ENCODE measurements at places on chromosomes 2 and 18. TPM values are rescaled to one million over a fixed set of nuclear protein-coding genes. Genes with fewer than 3 reads are reported as not detected.
A peak's percentile ranks its signal among the peaks of the same experiment; 100 is the strongest.

DNA sequence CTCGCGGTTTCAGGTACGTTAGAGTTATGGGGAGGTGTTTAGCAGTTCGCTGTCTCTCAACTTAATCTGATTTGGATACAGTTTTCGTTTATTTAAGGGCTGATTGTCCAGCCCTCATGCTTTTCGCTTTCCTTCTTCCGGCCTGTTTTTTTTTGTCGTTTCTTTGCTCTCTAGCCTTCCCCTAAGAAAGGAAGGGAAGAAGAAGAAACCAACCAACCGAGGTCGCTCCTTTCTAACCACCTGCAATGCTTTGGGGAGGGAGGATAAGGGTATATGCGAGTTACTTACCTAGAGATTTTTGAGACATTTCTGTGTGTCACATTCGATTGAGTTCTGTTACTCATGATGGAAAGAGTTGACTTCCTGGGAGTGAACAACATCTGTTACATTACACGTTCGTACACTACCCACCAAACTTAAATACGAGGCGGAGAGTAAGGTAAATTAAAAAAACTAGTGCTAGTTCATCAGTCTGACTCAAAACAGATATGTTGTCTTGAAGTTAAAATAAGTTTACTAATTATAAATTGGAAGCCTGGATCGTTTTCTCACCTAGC, 918 bp downstream of the EIF5B start:
- H3K27ac ChIP-seq = peak overlapping the region; percentile 46
- H3K27me3 ChIP-seq = no peaks in the 10 kb centered on the region
- DNase-seq = no peak
- H3K36me3 ChIP-seq = no peaks in the 10 kb centered on the region
- H3K4me3 ChIP-seq = peak overlapping the region; percentile 94

RNF152 gene
- polyA plus RNA-seq = 0.03 TPM

- no peak overlapping the region for H3K4me3 ChIP-seq
- no peaks in the 10 kb centered on the region for H3K27me3 ChIP-seq
- H3K27ac ChIP-seq = no peak overlapping the region
- H3K4me1 ChIP-seq = no peaks in the 10 kb centered on the region
- H3K36me3 ChIP-seq = no peaks in the 10 kb centered on the region
These were observed 189.7 kb upstream of the CDH2 start for GRCh38 chr18:28366676-28367075.

TSHZ1 gene
- polyA plus RNA-seq = 0.76 TPM

FRZB gene
- polyA plus RNA-seq = not detected

DNA sequence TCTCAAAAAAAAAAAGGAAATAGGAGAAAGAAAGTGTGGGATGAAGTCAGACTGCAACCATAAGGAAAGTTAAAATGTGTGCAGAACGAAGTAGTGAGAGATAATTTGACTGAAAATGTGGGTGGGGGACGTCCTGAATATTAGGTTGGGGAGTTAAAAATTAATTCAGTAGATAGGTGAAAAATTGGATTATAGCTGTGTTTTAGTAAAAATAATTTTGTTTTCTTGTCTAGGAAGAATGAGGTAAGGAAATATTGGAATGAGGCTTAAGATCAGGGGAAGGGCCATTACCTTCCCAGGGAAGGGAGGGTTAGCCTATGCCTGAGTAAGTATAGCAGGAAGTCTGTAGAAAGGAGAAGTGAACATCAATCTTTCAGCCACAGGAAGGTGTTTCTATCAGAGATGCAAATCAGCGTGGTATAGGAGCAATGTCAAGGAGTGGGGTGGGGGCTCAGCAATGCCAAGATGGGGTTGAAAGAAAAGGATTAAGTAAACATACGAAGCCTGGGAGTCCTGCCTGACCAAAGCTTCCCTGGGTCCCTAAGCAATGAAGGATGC, 250.9 kb downstream of the PIEZO2 start:
- no peaks in the 10 kb centered on the region for H3K36me3 ChIP-seq
- no peaks in the 10 kb centered on the region for H3K4me1 ChIP-seq
- no peak overlapping the region for H3K27ac ChIP-seq
- no peaks in the 10 kb centered on the region for H3K27me3 ChIP-seq
- DNase-seq = no peak
- no peak overlapping the region for H3K4me3 ChIP-seq

DNA sequence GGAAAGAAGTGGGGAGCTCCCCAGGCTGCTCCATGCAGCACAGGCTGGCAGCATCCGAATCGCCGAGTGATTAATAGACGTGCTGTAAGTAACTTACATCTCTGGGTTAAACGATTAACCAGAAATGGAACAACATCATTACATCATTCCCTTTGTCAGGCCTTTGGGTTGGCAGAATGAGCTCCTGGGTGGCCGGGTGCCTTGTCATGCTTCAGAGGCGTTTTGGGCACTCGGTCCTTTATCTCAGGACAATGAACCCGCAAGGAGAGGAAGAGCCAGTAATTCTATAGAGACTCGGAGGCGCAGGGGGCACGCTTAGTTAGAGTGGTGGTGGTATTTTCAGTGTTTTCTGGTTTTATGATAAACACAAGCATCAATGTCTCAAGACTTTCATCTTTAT, 146.9 kb upstream of the TPO start:
- H3K27ac ChIP-seq = no peak overlapping the region
- H3K4me3 ChIP-seq = no peak overlapping the region

LRRTM4 gene
- not detected for polyA plus RNA-seq

CNGA3 gene
- polyA plus RNA-seq = not detected

KCNIP3 gene
- not detected for polyA plus RNA-seq

DNA sequence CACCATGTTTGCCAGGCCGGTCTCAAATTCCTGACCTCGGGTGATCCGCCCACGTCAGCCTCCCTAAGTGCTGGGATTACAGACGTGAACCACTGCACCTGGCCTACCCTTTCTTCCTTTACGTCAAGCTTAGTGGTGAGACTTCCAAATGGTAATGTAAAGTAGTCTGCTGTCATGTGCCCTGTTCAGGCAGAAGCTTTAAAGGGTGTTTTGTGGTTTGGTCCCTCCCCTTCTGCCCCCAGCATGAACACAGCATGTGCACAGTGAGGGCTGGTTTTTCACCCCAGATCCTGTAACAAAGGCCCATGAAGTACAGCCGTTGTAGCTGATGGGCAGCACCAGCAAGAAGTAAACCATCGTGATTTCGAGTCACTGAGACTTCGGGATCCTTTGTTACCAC, 2.7 kb upstream of the DTYMK start:
- peaks cover 45% of the 10 kb centered on the region for H3K36me3 ChIP-seq
- no peak overlapping the region for H3K4me3 ChIP-seq
- no peaks in the 10 kb centered on the region for H3K27me3 ChIP-seq
- H3K27ac ChIP-seq = no peak overlapping the region
- no peak for DNase-seq
- peaks cover 20% of the 10 kb centered on the region for H3K4me1 ChIP-seq

All from CD14-positive monocyte (primary cell).